Kidney (tissue), 22 donors: ENCODE measurements at places on chromosomes 5 and 9. TPM values are rescaled to one million over a fixed set of nuclear protein-coding genes. Genes with fewer than 3 reads are reported as not detected.

DNA sequence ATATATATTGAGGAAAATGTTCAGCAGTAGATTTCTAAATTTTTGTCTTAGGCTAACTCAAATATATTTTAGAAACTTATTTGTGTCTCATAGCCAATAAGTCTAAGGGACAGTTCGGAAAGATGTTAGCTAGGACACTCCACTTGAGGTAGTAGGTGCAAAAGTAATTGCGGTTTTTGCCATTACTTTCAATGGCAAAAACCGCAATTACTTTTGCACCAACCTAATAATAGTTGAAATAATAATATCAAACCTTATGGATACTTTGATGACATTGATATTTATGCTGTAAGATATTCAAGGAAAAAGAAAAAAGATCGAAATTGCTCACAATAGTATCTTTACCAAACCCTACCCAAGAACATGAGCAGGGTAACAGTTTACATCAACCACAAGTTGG lies 555.5 kb upstream of the ST8SIA4 start:
- DNase-seq = no peak

- DNase-seq = no peak
These were observed 187.7 kb upstream of the PTGER4 start for GRCh38 chr5:40492056-40492455.

DNA sequence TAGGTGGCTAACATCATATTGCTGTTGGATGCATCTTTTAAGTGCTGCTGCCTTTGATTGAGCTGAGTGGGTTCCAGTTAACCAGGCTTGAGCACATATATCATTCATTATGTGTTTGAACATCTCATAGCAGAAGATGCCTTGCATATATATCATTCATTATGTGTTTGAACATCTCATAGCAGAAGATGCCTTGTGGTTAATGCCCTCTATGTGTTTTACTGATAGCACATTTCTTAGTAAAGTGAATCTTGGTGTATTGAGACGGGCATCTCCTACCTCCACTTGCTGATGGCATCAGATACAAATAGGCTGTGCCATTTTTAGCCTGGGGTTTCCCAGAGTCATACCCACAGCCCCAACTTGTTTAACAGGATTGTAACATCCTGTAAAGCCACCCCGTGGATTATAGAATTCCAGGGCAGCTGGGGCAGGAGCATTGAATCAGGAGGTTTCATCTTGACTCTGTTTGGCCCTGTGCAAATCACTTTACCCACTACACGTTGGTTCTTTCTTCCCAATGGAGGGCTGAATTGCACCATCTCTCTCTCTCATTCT lies 26.5 kb downstream of the MTAP start:
- DNase-seq = no peak

DNA sequence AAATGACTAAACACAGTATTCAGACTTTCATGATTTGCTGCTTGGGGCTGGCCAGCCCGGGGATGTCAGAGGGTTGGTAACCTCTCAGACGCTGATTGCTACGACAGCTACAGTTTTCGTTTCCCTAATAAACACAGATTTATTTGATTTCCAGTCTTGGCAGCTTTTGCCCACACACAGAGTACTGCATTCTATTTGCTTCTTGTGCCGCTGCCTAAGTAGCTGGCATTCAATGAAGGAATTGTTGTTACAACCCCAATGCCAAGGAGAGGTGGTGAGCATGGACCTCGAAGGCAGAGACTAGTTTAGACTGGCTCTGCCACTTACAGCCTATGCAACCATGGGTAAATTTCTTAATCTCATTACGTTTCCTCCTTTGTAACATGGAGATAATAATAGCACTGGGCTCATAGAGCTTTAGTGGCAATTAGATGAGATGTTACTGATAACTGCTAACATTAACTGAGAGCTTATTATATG lies 247.1 kb upstream of the PANK3 start:
- peak; percentile 16 for DNase-seq

- peak; percentile 84 for DNase-seq
These were observed 52.6 kb upstream of the ARAP3 start for GRCh38 chr5:141734501-141735229.

DNA sequence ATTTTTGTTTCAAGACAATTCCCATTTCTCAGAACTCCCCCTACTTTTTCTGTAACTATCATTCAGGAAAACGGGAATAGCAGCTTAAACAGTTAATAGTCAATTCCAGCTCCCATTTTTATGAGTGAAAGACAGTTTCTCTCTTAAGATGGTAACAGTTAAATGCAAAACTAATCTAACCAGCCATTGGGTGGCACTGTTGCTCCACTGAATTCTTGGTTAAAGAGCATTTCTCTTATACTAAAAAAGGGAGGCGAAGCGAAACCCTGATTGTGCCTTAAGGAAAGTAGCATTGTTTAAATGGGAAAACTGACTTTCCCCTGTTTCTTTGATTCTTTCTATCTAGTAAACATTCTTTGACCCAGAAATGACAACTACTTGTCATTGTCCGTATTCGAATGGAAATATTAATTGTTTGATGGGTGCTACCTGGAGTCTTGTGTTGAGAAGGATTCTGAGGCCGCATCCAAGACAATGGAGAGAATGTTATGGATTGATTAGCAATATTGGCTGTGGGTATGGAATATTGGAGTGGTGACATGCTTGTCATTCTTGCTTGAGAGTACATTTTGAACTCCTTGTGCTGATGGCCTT lies 507.8 kb downstream of the MAT2B start:
- peak; percentile 93 for DNase-seq

NIM1K gene
- 0.60 TPM for total RNA-seq

FOXI1 gene
- 5.1 TPM for total RNA-seq
